ENCODE measurements at places on chromosomes 16 and 17.

DNA sequence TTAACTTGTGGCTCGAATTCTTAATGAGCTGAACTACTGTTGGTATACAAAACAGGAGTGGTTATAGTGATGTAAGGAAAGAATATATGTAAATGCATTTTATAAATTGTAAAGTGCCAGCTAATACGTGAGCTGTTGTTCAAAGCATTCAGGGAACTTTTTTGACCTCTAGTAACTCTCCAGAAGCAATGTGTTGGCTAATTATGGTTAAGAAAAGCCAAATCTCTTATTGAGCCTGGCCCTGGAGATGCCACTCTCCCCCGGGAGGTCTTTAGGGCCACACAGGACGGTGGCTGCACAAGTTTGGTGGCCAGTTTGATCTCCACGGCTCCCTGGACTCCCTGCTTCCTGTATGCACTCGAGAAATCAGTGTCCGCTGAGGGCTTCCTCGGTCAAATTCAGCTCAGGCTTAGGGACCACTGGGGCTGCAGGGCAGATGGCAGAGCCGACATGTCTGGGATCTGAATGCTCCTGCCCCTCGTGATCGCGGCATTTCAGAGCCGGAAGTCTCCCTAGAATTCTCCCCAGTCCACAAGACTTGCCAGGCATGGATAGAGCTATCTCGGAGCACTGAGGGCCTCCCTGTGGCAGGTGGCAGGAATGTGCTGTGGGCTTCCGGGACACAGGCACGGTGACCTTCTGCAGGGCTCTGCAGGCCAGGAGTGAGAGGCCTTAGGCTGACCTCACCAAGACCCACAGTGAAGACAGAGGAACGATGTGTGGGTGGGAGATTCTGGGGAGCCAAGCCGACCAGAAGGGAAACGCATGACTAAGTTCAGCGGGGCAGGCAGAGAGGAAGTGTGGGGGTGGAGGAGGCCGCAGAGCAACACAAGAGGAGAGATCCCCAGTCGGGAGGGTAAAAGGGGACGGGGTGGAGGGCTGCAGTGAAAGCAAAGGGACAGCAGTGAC is 18.6 kb upstream of the PITPNM3 start:
- DNase-seq, result no peak

DNA sequence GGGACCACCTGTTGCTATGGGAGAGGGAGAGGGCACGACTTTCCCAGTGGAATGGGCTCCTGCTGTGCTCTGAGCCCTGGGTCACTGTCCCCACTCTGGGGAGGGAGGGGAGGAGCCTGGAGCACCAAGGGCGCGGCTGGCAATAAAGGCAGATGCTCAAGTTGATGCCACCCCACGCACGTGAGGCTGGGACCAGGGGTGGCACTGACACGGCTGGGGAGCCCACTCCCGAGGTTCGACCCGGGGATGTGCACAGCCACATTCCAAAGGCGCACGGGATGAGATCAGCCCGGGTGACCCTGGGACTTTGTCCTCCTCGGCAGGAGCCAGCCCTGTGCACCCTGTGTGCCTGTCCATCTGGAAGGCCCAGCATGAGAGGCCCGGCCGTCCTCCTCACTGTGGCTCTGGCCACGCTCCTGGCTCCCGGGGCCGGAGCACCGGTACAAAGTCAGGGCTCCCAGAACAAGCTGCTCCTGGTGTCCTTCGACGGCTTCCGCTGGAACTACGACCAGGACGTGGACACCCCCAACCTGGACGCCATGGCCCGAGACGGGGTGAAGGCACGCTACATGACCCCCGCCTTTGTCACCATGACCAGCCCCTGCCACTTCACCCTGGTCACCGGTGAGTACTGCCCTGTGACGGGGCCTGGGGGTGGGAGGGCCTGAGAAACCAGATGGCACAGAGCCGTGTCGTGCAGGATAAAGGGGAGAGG is at the start of gene ENPP7:
TSS of gene ENPP7 (plus strand) at position 175 of the 715 bp plus-strand sequence. CDS start at position 372, 197 bp downstream.
- no peak for DNase-seq

- no peak for DNase-seq
These were observed 579 bp upstream of the KRTAP9-6 start for GRCh38 chr17:41264599-41264998.

DNA sequence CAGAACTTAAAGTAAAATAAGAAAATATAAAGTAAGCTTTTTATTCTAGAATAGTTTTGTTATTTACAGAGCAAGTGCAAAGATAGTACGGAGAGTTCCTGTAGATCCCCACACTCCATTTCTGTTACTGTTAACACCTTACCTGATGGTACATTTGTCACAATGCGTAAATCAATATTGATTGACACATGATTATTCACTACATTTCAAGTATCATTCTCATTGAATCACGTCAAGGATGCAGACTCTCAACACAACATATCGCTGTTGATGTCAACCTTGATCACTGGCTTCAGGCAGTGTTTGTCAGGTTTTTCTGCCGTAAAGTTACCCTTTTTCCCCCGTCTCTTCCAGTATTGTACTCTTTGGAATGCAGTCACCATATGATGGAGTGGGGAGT is 64.2 kb upstream of the WSCD1 start:
- no peak for DNase-seq

- DNase-seq, result no peak
These were observed 12.6 kb upstream of the KLHL36 start for GRCh38 chr16:84635702-84636101.

DNA sequence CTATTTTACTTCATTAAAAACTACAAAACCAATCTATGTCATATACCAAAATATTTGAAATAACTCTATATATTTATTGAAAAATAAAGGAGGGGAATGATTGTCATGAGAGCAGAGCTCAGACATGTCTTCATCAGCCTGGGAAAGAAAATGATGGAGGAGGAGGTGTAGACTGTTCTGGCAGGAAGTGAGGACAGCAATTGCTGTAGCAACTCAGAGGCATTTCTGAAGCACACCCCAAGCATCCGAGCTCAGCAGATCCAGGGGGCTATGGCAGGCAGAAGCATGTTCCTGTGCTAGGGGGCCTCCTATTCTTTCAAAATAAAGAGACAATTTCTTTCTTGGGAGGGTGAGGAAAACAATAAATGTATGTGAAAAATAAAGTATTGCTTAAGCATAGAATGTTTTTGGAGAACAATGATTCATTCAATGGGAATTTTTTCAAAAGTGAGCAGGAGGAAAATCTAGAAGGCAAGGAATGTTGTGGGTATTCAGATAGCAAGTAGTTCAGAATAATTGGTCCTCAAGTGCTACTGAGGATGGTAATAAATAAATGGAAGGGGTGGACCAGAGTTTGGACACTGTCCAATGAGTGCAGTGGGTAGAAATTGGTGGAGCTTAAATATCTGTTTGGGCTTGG is 383.4 kb downstream of the CDH11 start:
- DNase-seq, result no peak

- no peak for DNase-seq
These were observed 45.4 kb downstream of the SEC14L1 start for GRCh38 chr17:77186141-77186604.

DNA sequence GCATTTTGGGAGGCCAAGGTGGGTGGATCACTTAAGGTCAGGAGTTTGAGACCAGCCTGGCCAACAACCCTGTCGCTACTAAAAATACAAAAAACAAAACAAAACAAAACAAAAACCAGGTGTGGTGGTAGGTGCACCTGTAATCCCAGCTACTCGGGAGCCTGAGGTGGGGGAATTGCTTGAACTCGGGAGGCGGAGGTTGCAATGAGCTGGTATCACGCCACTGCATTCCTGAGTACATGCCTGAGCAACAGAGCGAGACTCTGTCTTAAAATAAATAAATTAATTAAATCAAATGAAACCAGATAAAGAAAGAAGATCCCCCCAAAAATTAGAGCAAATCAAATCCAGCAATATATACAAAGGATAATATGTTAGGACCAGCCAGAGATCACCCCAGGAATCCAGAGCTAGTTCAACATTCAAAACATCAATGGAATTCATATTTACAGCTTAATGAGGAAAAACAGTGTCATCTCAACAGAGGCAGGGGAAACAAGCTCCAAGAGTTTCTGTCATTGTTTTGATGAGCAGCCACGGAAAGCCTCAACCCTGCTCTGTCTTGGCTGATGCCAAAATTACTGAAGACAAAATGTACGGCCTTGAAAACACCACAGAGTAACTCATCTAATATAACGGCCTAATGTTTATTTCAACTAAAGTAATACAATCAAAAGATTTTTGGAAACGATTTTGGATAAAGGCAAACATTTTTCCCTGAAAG is 3.7 kb downstream of the PEMT start:
- no peak for DNase-seq

- DNase-seq, result no peak
These were observed 57.0 kb downstream of the FOXL1 start for GRCh38 chr16:86635176-86635876.

- DNase-seq, result no peak
These were observed 26.4 kb upstream of the BEAN1 start for GRCh38 chr16:66400503-66401380.

DNA sequence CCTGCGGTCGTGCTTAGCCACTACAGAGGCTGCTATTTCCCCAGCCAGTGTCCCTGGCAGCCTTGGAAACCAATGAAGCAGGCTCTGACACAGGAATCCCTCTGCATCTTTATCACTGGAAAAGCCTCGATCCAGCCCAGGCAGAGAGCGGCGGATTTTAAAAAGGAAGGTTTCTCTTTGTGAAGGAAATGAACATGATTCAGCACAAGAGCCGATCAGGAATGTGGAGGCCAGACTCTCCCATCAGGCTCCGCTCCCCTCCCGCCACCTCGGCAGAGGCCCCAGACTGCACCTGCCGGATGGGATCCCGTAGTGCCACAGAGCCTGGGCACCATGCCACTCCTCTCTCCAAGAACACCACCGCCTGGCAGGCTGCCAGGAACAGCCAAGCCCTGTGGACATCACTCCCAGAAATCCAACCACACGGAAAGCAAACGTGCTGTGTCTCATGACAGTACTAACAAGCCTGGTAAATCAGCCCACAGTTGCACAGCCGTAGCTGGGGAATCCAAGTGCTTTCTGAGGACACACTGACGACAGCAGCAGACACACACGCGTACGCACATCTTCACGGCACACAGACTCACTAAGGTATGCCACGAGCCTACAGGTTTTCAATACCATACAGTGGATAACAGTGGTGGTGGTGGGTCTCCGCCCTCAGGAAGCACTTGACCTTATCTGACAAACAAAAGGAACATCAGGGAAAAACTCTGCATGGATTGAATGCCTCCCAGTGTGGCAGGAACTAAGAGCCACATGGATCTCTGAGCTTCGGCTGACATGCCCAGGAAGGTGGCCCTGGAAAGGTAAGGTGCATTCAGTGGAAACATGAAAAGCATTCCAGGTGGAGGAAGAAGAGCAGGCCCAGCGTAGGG is 5.4 kb downstream of the LRRC75A start:
- peak; percentile 64 for DNase-seq

GRCh38 chr17:17467016-17467415 is 9.8 kb upstream of the MED9 start:
- no peak for DNase-seq

DNA sequence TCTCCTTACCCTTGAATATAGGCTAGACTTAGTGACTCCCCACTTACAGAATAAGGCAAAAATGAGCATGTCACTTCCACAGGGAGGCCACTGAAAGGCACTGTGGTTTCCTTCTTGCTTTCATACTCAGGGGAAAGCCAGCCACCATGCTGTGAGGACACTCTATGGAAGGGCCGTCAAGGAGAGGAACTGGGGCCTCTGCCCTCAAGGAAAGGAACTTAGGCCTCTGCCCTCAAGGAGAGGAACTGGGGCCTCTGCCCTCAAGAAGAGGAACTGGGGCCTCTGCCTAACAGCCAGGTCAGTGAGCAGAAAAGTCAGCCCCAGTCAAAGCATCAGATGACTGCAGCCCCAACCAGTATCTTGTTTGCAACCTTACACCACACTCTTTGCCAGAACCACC is 30.1 kb downstream of the VPS35 start:
- DNase-seq, result peak; percentile 8

GRCh38 chr17:73121506-73121905 is 29.0 kb upstream of the SLC39A11 start:
- no peak for DNase-seq

- DNase-seq, result peak; percentile 70
These were observed 87.3 kb downstream of the MAP2K6 start for GRCh38 chr17:69501591-69502468.

DNA sequence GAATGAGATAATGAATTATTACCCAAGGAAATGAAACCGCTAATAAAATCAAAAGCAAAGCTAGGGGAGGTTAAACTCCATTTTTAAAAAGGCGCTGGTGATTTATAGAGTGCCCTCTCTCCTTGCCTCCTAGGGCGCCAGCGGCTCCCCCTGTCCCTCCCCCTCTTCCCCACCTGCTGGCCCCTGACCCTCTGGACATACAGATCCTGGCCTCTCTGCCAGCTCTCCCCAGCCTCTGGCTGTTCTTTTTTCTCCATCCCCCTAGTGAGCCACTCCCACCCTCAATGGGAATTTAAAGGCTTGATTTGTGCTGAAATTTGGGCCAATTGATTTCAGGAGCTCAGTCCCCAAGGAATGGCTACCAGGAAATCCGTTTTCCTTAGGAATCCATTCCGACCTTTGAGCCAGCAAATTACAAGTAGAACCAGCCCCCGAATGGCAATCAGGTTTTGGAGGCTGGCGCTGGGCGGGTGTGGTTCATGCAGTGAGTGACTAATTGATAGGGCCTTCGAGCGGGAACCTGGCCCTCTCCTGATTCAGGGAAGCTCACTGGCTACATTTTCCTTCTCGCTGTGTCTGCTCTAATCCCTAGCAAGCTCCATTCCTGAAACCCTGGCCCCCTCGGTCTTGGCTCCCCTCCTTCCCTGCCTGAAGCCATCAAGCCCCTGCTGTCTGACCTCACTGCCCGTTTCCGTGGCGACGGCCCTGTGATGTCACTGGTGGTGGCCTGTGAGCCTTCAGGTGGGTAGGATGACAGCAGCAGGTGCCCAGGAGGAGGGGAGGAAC is 141.9 kb upstream of the SDK2 start:
- no peak for DNase-seq

DNA sequence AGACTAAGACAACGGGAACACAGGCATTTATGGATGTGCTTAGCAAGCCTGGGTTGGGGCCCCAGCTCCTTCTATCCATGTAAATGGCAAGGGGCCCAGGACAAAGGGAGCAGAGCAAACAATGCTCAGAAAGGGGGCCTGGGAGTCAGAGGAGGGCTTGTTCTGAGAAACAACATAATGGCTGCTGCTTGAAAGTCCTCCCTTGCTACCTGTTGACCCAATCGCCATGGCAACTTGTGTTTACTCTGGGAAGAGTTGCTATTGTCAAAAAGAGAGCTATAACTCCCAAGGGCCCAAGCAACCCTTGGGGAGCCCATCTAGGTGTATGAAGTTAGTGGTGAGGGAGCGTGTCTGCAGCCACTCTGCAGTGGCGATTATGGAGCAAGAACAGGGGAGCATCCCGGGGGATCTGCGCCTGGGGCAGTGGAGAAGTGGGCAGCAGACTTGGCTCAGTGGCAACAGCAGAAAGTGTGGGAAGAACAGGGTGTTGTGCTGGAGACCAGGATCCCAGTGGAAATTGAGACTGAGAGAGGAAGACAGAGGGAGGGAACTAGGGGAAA is 118.7 kb upstream of the NLRP1 start:
- no peak for DNase-seq

All from hindlimb muscle (tissue), 1 donor.